ENCODE measurements at places on chromosomes 5 and 9.

GRCh38 chr5:135997673-135998335, 31.0 kb upstream of the TGFBI start:
- DNase-seq, result no peak

GRCh38 chr5:79105868-79106267, 5.7 kb upstream of the BHMT start:
- no peak for DNase-seq

DNA sequence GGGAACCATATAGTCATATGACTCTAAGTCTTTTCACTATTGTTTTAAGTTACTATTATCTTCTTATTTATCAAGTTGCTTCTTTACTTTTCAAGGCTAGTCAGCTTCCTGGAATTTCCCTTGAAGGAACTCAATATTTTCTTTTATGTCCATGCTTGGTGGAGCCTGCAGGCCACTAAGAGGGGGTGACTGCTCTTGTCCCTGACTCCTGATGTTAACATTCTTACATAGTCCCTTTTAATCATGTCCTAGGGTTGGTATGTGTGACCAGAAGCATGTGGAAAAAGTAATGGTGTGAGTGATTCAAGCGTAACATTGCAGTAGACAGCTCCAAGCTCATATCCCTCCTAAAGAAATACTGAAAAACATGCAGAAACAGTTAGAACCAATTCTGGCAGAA, 1536.2 kb upstream of the CDH9 start:
- DNase-seq, result no peak

DNA sequence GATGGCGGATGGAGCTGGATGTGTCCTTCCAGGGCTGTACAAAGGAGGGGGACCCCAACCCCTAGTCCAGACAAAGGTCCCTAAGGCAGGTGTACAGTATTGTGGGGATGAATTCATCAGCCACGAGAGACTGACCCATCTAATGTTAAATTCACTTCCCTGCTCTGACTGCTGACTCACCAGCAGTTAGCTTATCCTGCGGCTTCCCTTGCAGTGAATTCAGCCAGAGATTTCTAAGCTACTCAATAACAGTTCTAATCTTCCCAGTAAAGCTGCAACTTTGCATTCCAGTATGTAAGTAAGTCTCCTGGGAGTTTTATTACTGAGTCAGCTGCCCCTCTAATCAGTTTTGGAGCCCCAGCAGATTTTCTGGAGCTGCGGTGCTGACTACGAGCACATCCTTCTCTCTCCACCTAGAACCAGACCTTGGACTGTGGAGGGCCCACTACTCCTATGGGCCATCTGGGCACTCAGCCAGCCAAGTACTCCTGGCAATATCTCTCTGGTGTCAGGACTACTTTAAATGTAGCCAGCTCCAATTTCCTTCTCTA, 16.1 kb downstream of the B4GALT1 start:
- no peak for DNase-seq

All from CD4-positive, alpha-beta T cell treated with Interleukin-17A for 4 hours (primary cell).